ENCODE measurements at places on chromosomes 2 and 18.

DNA sequence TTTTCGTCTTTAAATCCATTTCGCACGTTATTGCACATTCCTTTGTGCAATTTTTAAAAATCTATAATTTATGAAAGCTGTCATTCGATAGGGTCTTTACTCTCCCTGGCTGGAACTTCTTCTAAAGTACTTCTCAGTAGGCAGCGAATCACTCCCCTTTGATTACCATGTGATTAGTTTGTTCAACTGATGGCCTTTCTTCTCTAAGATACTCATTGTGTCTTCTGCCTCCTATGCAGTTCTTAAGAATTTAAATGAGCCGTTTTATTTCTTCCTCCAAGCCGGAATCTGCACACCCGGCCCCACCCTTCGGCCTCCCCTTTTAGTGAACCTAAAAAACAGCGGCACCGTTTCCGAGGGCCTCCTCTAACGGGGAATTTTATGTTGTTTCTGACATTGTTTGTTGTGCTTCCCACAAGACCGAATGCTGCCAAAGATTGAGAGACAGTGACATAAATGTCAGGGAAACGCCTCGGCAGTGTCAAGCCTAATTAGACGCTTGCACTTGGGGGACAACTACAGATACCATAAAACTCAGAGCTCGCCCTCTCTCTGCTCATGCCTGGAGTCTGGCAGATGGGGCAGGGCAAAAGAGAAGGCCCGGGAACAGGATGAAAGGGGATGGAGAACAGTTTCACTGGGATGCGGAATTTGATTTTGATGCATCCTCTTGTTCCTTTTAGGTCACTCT lies 255.3 kb downstream of the BCL11A start:
- DNase-seq: no peak

- DNase-seq: no peak
These were observed 1030.1 kb upstream of the POU3F3 start for GRCh38 chr2:103823847-103824246.

- no peak for DNase-seq
These were observed 233.1 kb downstream of the IKZF2 start for GRCh38 chr2:212918336-212918735.

GRCh38 chr18:74463254-74463653 lies 6.1 kb upstream of the DIPK1C start:
- DNase-seq: no peak

GRCh38 chr18:23207191-23207955 lies 72.1 kb downstream of the CABLES1 start:
- no peak for DNase-seq

DNA sequence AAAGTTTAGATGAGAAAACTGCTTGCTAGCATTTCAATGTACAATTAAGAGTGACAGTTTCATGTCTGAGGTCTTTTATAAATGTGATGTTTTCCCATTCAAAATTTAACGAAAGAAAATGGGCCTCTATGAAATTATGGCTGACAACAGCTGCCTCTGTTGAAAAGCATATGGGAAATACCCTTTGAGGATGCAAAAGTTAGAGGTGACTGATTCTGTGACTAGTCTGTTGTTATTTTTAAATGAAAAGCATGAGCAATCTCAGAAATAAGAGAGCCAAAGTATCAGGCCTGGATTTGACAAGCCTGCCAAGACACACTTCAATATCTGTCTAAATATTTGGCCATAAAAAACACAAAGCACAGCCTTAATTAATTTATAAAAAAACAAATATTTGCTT lies 580.8 kb downstream of the ERBB4 start:
- DNase-seq: no peak

DNA sequence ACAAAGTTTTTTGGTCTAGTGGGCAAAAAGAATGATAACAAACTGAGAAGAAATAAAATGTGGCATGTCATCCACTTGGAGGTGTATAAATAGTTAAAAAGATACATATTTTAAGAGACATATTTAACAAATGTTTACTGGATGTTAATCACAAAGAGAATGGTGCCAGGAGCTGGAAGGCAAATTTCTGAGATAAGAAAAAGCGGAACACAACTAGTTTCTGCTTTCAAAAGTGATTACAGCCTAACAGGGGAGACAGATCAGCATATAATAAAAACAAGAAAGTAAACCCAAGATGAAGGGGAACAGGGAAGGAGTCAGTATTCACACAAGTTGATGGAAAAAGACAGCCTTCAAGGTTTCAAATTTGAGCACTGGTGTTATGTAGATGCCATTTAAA lies 91.3 kb downstream of the OLA1 start:
- no peak for DNase-seq

DNA sequence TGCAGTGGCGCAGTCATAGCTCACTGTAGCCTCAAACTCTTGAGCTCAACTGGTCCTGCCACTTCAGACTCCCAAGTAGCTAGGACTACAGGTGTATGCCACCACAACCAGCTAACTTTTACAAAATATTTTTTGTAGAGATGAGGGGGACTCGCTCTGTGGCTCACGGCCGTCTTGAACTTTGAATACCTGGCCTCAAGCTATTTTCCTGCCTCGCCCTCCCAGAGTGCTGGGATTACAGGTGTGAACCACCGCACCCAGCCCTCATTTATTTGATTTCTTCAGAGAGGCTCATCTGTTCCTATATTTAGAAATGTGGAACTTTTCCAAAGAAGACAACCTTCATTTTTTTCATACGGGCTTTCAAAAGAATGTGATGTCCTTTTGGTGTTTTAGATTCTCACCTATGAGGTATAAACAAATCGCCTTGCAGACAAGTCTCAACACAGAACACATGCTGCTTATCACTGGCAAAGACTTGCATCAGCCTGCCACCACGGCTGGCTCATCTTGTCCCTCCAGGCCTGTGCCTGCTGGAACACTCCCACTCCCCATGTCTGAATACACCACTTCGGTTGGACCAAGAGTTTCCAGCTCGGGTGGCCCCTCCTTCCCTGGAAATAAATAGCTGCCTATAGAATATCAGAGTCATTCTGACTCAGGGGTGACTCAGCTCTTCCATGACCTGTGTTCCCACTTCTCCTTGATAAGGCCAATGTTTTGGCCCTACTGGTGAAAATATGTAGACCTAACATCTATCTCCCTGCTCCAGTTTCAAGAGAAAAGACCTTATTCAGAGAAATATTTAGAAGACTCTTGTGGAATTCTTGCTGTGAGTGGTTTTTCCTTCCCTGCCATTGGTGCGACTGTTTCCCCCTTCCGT lies 202.6 kb downstream of the TGIF1 start:
- DNase-seq: no peak

- no peak for DNase-seq
These were observed 36.0 kb downstream of the GALNT3 start for GRCh38 chr2:165757906-165758675.

- DNase-seq: no peak
These were observed 835.0 kb downstream of the NRXN1 start for GRCh38 chr2:50196775-50197480.

DNA sequence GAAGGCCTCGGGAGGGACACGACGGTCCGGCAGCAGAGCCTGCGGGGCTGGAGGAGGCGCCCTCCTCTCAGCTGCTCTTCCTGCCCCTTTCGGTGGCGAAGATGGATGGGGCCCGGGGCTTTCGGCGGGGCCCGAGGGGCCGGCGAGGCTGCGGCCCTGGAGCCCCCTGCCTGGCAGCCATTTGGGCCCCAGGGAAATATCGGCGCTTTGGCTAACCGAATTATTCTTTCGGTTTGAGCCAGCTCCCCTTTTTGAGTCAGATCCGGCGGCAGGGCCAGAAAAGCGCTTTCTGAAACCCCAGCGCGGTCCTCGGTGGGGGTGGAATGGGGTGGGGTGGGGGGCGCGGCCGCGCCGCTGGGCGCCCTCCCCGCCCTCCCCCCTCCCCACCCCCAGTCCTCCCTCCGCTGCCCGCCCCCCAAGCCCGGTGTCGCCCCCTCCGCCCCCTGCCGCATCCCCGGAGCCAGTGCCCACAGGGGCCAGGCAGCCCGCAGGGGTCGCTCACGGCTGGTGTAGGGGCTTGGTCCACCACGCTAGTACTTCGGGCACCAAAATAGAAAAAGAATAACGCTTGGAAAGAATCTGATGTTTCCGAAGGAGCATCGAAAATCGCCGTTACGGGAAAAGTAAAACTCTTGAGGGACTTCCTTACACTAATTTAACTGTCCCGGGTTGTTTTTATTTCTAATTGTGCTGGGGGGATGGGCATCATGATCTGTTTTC lies 9.1 kb upstream of the ARID5A start:
- DNase-seq: peak; percentile 60

- DNase-seq: no peak
These were observed 125.2 kb downstream of the PTGR3 start for GRCh38 chr18:75083761-75084160.

GRCh38 chr2:215034154-215034553 lies 104.3 kb downstream of the ABCA12 start:
- DNase-seq: no peak

- DNase-seq: no peak
These were observed 43.2 kb downstream of the MRPS9 start for GRCh38 chr2:105081006-105081601.

DNA sequence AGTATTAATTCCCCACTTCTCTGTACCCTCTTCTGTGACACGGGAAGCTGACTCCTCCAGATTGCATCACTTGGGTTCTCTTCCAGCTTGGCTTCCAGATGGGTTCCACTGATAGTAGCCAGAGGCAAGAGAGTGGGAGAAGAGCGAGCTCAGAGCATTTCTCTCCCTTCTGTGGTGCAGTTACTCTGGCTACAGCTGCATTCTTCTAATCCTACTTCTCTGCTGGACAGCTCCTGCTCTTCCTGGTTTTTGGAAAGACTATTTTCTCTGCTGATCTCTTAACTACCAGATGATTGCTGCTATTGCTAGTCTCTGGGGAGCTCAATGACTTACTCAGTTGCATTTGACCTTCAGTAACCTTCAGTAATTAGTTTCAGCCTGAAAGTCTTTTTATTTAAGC lies 187.5 kb upstream of the MAP2 start:
- DNase-seq: no peak

- DNase-seq: no peak
These were observed 87.7 kb downstream of the BCL11A start for GRCh38 chr2:60465736-60466135.

GRCh38 chr2:161161074-161161706 lies 962 bp downstream of the TANK start:
- no peak for DNase-seq

DNA sequence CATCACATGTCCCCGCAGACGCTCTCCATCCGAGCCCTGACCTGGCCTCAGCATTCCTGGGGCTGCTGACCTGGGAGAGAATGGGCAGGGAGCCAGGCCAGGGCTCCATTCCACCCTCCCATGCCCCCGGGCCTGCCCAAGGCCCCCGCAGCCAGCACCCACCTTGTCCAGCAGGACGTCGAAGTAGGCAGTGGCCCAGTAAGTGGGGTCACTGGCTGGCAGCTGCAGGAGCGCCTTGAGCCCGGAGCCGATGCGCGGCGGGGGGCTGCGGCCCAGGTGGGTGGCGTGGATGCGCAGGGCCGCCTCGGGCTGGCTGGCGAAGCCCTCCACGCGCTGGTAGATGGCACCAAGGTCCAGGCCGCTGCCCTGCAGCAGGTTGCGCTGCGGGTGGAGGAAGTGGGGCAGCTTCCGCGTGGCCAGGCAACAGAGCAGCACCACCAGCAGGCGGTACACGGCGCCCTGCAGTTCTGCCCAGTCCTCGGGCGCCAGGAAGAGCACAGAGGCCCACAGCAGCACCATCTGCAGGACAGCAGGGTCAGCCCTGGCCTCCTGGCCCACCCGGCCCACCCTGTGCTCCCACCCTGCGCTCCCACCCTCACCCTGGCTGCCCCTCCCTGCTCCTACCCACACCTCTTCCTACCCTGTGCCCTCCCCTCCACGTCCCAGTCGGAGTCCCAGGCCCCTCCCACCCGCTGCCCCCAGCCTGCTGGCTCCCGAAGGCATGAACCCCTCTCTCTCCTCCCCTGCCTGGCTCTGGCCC lies 7.6 kb downstream of the MAB21L4 start:
- no peak for DNase-seq

DNA sequence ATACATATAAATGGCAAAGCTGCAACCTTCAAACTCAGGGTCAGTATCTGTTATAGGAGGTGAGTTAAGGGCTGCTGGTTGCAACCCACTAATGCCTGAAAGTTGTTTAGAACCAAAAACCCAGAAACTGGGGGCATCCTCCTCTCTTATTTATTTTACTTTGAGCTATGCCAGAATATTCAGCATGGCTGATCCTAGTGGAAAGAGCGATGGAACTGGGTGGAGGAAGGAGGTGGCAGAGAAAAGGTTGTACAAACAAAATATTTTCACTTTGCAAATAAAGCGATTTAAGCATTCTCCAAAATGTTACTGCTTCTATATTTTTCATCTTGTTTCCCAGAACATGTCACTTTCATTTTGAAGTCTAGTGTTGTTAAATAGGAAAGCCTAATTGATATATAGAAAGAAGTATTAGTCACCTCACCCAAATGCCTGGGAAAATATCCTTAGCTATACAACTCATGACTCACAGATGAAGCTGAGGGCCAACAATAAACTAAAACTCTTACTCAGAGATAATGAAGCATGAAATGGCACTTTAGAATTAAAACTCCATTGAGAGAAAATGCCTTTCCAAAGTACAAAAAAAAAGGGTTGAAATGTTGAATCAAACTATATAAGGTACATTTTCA lies 251.4 kb upstream of the UBE2E3 start:
- DNase-seq: no peak

GRCh38 chr2:76160670-76161069 lies 450.0 kb upstream of the GCFC2 start:
- DNase-seq: no peak

DNA sequence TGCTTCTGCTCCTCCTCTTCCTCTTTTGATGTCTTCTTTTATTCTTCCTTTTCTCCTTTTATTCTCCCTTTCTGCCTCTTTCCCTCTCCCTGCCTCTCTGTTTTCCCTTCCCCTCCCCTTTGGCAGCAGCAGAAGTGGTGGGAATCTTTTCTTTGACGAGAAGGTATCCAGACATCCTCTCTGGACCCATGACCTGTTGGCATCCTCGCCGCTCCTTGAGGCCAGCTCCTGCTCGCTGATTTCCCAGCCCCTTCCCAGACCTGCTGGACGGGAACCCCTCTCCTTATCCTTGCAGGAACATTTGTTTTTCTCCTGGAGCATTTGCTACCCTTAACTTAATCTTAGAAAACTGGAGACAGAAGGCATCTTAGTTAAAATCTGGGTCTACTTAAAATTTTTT lies 130.5 kb downstream of the LPIN1 start:
- no peak for DNase-seq

DNA sequence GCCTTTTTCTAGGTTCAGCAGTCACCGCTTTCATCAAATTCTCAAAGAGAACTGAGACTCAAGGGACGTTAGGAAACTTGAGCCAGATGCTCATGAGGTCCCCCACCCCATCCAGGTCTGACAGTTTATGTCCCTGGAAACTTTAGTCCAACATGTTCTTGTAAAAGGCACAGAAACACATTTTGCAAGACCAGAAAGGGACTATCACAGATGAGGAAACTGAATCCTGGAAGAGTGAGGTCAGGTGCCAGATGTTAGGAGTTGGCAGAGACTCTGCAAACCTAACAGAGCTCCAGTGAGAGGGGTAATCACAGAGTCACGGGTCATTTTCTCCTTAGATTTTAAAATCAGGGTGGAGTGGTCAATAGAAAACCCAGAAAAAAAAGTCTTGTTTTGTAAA lies 76.6 kb downstream of the RDH14 start:
- no peak for DNase-seq

DNA sequence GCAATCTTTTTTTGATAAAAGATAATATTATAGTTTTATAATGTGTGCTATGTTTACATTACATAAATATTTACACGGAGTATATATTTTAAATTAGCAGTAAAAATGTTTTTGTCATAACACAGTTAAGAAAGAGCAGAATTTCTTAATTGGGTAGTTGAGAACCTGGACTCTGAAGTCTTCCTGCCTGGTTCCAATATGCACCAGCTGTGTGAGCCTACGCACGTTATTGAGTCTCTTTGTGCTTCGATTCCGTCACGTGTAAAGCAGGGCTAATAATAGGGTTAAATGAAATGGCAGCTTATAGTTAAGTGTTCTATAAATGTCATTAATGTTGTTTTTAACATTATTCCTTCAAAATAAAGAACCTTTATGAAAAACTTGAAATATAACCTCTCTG lies 1.2 kb upstream of the CCDC88A start:
- DNase-seq: no peak
